ENCODE measurements at places on chromosomes 3 and 15. TPM values are rescaled to one million over a fixed set of nuclear protein-coding genes. Genes with fewer than 3 reads are reported as not detected.

Gene ZIC1
- not detected for total RNA-seq

Gene EFCC1
- total RNA-seq: not detected

Gene NR2E3
- total RNA-seq: 0.25 TPM

Gene APOD
- total RNA-seq: 0.11 TPM

Gene SLC33A1
- total RNA-seq: 40.8 TPM

Gene ZBED2
- total RNA-seq: under 0.01 TPM

Gene TP63
- total RNA-seq: under 0.01 TPM

Gene PDHB
- total RNA-seq: 122 TPM

Gene SCAANT1
- not detected for total RNA-seq

Gene ZNF80
- total RNA-seq: not detected

Gene LMOD3
- total RNA-seq: not detected

Gene PXYLP1
- total RNA-seq: 5.1 TPM

Gene DUOXA1
- total RNA-seq: not detected

Gene GNAT1
- total RNA-seq: not detected

Gene NR1I2
- not detected for total RNA-seq

Gene MOBP
- under 0.01 TPM for total RNA-seq

Gene ANKRD34C
- total RNA-seq: not detected

Gene LRRFIP2
- 84.0 TPM for total RNA-seq

Gene TGM5
- total RNA-seq: not detected
